ENCODE measurements at places on chromosomes 7 and 10. TPM values are rescaled to one million over a fixed set of nuclear protein-coding genes. Genes with fewer than 3 reads are reported as not detected.

The TMEM213 gene
- not detected for polyA plus RNA-seq

The ELMO1 gene
- polyA plus RNA-seq = not detected

The ZNF804B gene
- not detected for polyA plus RNA-seq

The ZNF467 gene
- 0.32 TPM for polyA plus RNA-seq

The KLHDC10 gene
- polyA plus RNA-seq = 29.7 TPM

The RSPH10B2 gene
- polyA plus RNA-seq = not detected

The BMPR1A gene
- polyA plus RNA-seq = 32.7 TPM

The VENTX gene
- not detected for polyA plus RNA-seq
